ENCODE measurements at places on chromosomes 7 and 10.
A peak's percentile ranks its signal among the peaks of the same experiment; 100 is the strongest.

DNA sequence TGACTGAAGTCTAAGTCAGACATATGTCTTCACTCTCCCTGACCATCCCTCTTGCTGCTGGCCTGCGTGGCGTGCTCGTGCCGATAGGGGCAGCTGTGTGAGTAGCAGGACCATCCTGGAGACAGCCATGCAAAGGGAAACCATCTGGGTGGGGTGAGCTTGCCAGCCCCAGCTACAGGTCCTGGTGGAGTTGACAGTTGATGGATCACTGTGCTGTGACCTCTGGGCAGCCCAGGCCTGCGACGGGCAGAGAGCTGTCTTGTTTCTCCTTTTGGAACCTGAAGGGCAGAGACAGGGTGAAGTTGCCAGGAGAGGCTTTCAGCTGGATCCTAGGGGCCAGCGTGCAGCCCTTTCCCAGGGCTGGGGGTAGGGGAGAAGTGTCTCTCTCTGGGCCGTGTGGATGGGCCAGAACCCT is 44.7 kb downstream of the GRK5 start:
- no peak for DNase-seq

DNA sequence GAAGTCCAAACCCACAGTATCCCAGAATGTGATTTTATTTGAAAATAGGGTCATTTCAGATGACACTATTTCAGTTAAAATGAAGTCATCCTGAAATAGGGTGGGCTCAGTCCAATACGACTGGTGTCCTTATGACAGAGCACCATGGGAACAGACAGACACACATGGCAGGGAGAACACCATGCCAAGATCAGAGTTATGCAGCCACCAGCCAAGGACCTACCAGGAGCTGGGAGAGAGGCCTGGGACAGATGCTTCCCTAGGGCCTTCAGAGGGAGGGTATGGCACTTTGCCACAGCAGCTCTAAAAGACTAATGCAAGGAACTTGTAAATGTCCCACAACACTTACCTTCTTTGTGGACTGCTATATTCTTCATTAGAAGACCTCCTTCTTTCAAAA is 226.5 kb downstream of the NEBL start:
- no peak for DNase-seq

DNA sequence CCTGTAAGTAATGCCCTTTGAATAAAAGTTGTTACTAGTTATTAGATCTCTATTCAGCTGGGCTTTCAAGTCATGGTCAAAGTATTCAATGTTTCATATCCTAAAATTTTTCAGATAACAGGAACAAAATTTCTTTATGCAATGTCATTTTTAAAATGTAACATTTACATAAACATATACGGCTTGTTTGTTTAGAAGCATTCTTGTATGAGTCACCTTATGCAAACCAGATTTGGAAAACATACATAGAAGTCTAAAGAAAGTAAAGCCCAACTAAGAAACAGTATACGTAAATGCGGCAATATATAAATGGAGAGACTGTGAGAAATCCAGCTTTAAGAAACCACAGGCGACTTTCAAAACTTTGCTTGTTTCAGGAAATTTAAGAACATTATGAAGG is 10.5 kb downstream of the TMEM168 start:
- no peak for DNase-seq

- DNase-seq = peak; percentile 67
Measured at GRCh38 chr7:32670110-32671025, 175.1 kb downstream of the AVL9 start.

- DNase-seq = no peak
Measured at GRCh38 chr10:28254290-28254985, 48.4 kb downstream of the MPP7 start.

DNA sequence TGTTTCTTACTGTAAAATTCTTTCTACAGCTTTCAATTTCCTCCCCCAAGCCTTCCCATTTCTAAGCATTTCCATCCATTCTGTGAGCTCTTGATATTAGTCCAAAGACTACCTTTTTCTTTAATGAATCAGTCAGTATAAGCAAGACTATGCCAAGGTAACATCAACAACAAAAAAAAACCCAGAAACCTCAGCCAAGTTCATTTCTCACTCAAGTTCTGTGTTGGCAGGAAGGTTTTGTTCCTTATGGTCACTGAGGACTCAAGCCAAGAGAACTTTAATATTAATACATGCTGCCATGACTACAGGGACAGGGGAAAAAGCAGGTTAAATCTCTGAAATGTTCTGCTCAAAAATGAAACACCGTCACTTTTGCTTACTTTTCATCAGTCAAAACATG is 621.2 kb upstream of the NRP1 start:
- no peak for DNase-seq

DNA sequence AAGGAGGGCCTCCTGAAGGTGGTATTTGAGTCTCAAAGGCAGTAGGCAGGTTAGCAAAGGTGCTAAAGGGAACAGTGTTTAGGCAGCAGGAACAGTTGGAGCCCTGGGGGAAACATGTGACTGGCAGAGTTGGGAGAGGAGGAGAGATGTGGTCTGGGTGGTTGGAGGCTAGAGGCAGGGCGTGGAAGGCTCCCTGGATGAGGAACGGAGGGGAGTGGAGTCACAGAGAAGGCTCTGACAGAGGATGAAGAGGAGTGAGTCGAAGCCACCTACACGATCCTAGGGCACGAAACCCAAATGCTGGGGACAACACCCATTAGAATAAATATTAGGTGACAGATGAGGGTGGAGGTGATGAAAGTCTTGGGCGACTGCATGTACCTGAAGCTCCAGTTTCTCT is 19.6 kb upstream of the MGMT start:
- DNase-seq = no peak

DNA sequence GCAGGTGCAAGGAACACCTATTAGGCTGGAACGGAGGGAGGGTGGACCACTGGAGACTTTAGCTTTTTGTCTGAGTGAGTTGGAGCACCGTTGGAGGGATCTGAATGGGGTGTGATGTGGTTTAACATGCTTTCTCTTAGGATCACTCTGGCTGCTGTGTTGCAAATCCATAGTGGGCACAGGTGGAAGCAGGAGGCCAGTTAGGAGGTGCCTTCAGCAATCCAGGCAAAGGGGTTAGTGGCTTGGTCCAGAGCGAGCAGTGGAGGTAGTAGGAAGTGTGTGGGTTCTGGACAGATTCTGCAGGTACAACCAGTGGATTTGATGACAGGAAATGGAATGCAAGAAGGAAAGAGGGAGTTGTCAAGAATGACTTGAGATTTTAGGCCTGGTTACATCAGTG is 95.0 kb downstream of the MMRN2 start:
- DNase-seq = no peak

DNA sequence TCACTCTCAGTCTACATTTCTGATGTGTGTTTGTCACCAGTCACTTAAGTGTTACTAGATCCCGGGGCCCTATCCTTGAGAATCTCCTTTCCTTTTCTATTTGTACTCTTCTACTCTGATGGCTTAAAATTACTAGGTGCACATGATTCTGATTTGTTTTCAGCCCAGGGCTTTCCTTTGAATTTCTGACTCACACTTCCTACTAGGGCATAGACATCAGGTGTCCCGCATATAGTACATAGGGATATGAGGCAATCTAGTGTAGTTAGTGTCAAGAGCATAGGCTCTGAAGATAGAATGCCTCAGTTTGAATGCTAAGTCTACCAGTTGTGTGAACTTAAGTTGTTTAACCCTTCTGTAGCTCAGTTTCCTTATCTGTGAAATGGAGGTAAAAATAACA is 49.4 kb upstream of the LRRN3 start:
- no peak for DNase-seq

GRCh38 chr7:114084472-114085312 is 165.9 kb upstream of the PPP1R3A start:
- peak; percentile 61 for DNase-seq

- peak; percentile 59 for DNase-seq
Measured at GRCh38 chr10:132536241-132536876, 1.2 kb upstream of the INPP5A start.

- DNase-seq = peak; percentile 79
Measured at GRCh38 chr10:63977329-63977923, 456.2 kb downstream of the REEP3 start.

DNA sequence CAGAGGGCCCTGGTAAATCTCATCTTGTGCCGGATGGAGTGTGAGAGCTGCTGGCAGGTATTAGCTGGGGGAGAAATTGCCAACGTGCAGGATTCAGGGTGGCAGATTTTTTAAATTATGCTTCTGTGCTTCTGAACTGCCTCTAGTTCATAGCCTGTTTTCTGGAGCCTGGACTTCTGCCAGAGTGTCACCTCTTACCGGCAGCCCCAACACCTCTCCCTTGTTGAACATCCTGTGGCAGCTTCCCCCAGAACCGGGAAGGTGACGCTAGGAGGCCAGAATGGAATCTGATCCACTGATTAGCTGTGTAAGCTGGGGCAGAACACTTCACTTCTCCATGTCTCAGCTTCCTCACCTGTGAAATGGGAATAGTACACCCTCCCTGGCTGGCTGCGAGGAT is 5.1 kb downstream of the VWA2 start:
- no peak for DNase-seq

DNA sequence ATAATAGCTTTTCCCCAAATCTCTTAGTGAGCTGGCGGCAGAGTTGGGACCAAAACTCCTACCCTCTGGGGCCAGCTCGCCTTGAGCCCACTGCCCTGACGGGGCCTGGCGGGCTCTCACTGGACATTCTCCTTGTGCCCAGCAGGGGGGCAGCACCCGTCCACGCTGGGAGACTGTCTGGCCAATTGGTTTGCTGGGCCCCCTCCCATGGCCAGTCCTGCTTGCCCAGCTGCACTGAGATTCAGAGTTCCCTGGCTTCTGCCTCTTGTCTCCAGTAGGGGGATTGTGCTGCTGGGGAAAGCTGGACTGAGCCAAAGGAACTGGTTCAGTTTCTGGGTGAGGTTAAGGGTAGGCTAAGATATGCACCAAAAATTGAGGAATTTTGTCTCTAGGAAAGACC is 59.8 kb downstream of the RAMP3 start:
- DNase-seq = peak; percentile 11

DNA sequence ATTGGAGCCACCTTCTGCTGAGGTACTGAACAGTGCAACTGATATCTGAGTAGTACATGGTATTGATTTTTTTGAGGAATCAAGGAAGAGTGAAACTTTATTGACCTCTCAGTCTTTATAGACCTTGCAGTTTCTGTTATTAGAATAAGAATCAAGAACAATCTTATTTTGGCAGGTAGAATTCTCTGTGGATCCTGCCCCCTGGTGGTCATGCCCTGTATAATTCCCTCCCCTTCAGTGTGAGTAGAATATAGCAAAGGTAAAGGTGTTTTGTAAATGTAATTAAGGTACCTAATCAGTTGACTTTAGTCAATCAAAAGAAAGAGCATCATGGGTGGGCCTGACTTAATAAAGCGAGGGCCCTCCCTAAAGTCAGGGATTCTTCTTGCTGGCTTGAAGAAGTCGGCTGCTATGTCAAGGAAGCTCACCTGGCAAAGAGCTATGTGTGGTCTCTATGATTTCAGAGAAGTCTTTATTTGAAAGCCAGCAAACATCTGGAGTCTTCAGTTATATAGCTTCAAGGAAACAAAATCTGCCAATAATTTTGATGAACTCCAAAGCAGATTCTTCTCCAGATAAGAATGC is 142.8 kb downstream of the LSM5 start:
- DNase-seq = peak; percentile 28

DNA sequence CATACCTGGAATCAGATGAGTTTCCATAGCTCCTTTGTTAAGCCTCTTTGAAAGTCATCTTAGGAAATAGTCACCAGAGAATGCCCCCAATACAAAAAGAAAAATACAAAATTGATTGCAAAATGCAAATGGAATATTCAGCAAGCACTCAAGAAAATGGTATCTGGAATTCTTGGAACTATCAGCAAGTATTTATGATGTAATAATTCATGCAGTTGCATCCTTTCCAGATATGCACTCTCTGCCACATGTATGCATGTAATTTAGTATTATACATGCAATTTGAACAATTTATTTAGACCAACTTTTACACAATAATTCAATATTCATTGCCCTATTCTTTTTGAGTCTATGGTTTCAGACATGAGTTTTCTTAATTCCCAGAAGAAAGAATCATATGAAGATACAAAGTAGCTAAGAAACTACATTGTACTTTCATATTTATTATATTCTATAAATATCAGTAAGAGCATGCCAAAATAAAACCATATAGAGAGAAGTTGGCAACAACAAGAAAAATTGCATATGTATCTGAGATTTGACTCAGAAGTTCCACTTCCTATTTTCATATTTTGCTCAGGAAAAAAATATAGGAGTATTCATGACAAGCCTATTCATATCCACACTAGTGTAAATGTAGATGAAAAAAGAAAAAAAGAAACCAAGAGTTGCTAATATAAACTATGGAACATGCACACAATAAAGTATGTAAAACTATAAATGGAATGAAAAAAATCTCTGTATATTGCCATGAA is 338.5 kb downstream of the SEMA3D start:
- peak; percentile 53 for DNase-seq

GRCh38 chr10:121708728-121709674 is 110.8 kb upstream of the FGFR2 start:
- DNase-seq = no peak

- no peak for DNase-seq
Measured at GRCh38 chr7:153404124-153404523, 644.6 kb downstream of the ACTR3B start.

DNA sequence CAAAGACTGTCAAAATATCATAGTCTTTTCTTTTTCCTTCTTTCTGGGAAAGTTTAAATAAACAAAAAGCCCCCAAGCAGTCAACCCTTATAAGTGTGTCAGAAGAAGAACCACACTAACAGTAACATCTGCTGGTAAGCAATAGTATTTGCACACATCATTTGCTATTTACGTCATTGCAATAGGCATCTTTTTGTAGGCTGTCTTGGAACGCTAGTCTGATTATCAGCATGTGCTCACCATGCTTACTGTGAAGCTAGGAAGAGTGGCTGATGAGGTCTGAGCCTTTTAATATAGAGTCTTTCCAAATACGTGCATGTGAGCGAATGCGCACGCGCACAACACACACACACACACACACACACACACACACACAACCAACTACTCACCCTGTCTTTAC is 599.0 kb upstream of the TPK1 start:
- DNase-seq = no peak

DNA sequence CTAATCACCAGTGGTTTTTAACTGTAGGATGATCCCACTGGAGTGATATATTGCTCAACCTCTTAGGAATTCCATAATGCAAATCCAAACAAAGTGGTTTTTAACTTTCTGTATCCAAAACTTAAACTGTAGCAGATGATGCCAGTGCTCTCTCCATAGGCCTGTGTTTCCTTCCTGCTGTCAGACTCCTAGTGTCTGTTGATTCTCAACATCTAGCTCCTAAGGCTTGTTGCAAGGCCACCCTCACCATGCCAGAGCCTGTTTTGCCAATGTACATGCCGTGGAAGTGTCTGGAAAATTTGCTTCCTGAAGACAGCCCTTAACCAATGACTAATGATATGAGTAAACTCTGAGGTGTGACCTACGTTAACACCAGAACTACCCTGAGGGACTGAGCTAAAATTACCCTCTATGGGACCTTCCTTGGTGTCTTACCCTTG is 39.3 kb downstream of the C1GALT1 start:
- DNase-seq = no peak

GRCh38 chr10:50621968-50622705 is 1.6 kb downstream of the SGMS1 start:
- peak; percentile 97 for DNase-seq

DNA sequence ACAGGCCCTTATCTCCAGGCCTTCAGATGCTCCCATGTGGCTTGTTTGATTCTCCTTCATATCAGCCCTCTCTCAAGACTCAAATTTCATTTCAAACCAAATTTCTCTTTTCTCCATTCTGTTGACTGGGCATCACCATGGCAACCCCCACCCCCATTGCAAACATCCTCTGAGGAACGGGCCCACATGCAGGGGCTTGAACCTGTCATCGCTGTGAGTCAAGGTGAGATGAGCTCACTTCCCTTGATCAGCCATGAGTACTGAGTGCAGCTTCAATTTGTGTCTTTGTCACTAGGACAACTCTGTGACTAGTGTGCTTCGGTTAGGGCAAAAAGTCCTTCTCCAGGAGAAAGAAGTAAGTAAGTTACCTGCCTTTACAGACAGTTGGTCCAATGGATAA is 41.9 kb downstream of the CALML3 start:
- peak; percentile 42 for DNase-seq
